A549 treated with dexamethasone at 1 μM for 4 hours (cell line): ENCODE measurements at places on chromosomes 1 and 21. TPM values are rescaled to one million over a fixed set of nuclear protein-coding genes. Genes with fewer than 3 reads are reported as not detected.

CHI3L1 gene
- 0.11 to 0.24 TPM in 2 of 5 replicates, not detected in the others for total RNA-seq

IL20 gene
- not detected in 5 replicates for total RNA-seq

KIAA1614 gene
- total RNA-seq: 0.25 to 1.3 TPM (median 1.0 TPM) in 5 replicates

LCK gene
- total RNA-seq: 0.07 to 0.11 TPM (median 0.09 TPM) in 3 of 5 replicates, not detected in the others

FAM72C gene
- 4.6 to 6.2 TPM (median 5.7 TPM) in 5 replicates for total RNA-seq

HCRTR1 gene
- total RNA-seq: not detected in 5 replicates

LRRN2 gene
- 9.6 to 13.7 TPM (median 11.8 TPM) in 5 replicates for total RNA-seq

MCOLN3 gene
- 2.8 to 3.8 TPM (median 3.4 TPM) in 5 replicates for total RNA-seq

IGSF9 gene
- total RNA-seq: 0.14 to 0.21 TPM (median 0.19 TPM) in 5 replicates

ZNF648 gene
- not detected in 5 replicates for total RNA-seq

CD53 gene
- not detected in 5 replicates for total RNA-seq

FMOD gene
- total RNA-seq: 0.02 to 0.04 TPM (median 0.03 TPM) in 3 of 5 replicates, not detected in the others

LRRC40 gene
- total RNA-seq: 8.9 to 11.3 TPM (median 10.2 TPM) in 5 replicates

PDIK1L gene
- total RNA-seq: 1.9 to 2.4 TPM (median 2.0 TPM) in 5 replicates

ADGRB2 gene
- 3.9 to 5.6 TPM (median 4.9 TPM) in 5 replicates for total RNA-seq

KLHL17 gene
- 5.9 to 12.9 TPM (median 11.3 TPM) in 5 replicates for total RNA-seq

NTMT2 gene
- not detected in 5 replicates for total RNA-seq

NR0B2 gene
- total RNA-seq: 0.09 to 0.11 TPM (median 0.10 TPM) in 3 of 5 replicates, not detected in the others

TMEM61 gene
- total RNA-seq: 0.43 to 1.4 TPM (median 0.88 TPM) in 5 replicates

FMO2 gene
- not detected in 5 replicates for total RNA-seq

SH2D5 gene
- 10.3 to 15.2 TPM (median 12.6 TPM) in 5 replicates for total RNA-seq

PLOD1 gene
- total RNA-seq: 71.4 to 96.5 TPM (median 85.1 TPM) in 5 replicates

DDX59 gene
- total RNA-seq: 12.3 to 15.2 TPM (median 13.8 TPM) in 5 replicates

RIPPLY3 gene
- total RNA-seq: 0.40 to 0.60 TPM (median 0.45 TPM) in 5 replicates

PLPP3 gene
- 19.7 to 26.2 TPM (median 22.9 TPM) in 5 replicates for total RNA-seq

HTR6 gene
- 0.08 to 0.28 TPM (median 0.19 TPM) in 5 replicates for total RNA-seq

LPGAT1 gene
- total RNA-seq: 23.9 to 35.0 TPM (median 32.5 TPM) in 5 replicates

CLCA4 gene
- not detected in 5 replicates for total RNA-seq

SLC9A1 gene
- total RNA-seq: 15.0 to 23.8 TPM (median 21.1 TPM) in 5 replicates

F5 gene
- 0.09 to 0.36 TPM (median 0.12 TPM) in 5 replicates for total RNA-seq

NCF2 gene
- 0.95 to 2.7 TPM (median 1.4 TPM) in 5 replicates for total RNA-seq

OR2L13 gene
- not detected in 5 replicates for total RNA-seq

SPATA46 gene
- total RNA-seq: not detected in 5 replicates

PLEKHA6 gene
- 23.6 to 47.3 TPM (median 41.4 TPM) in 5 replicates for total RNA-seq

PTGFR gene
- not detected in 5 replicates for total RNA-seq

ERVH48-1 gene
- total RNA-seq: 0.03 to 0.06 TPM (median 0.04 TPM) in 4 of 5 replicates, not detected in the other

ACTL8 gene
- total RNA-seq: 1.5 to 1.8 TPM (median 1.7 TPM) in 5 replicates

PLA2G2A gene
- not detected in 5 replicates for total RNA-seq

DCAF6 gene
- 27.0 to 29.2 TPM (median 29.0 TPM) in 5 replicates for total RNA-seq

COPA gene
- total RNA-seq: 77.3 to 90.4 TPM (median 86.3 TPM) in 5 replicates

HUNK gene
- 1.2 to 1.6 TPM (median 1.5 TPM) in 5 replicates for total RNA-seq

DENND2C gene
- total RNA-seq: 0.34 to 0.62 TPM (median 0.39 TPM) in 5 replicates

FCER1G gene
- total RNA-seq: 0.23 to 0.34 TPM (median 0.25 TPM) in 3 of 5 replicates, not detected in the others

LAMTOR2 gene
- total RNA-seq: 146 to 167 TPM (median 153 TPM) in 5 replicates

CD58 gene
- 16.3 to 24.0 TPM (median 21.9 TPM) in 5 replicates for total RNA-seq
